Adrenal gland (tissue), 19 donors: ENCODE measurements at places on chromosomes 5 and 9. TPM values are rescaled to one million over a fixed set of nuclear protein-coding genes. Genes with fewer than 3 reads are reported as not detected.

The PCDHGB2 gene
- total RNA-seq = 1.6 TPM

The ANKRD20A1 gene
- total RNA-seq = 0.49 TPM

The PCDHB11 gene
- total RNA-seq = 2.6 TPM

DNA sequence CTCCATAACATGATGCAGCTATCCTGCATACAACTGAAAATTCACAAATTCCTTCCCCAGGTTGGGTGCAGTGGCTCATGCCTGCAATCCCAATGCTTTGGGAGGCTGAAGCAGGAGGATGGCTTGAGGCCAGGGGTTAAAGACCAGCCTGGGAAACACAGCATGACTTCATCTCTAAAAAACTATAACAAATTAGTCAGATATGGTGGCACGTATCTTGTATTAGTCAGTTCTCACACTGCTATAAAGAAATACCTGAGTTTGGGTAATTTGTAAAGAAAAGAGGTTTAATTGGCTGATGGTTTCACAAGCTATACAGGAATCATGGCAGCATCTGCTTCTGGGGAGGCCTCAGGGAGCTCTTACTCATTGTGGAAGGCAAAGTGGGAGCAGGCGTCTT is 56.4 kb upstream of the DAPK1 start:
- no peaks in the 10 kb centered on the region for H3K4me1 ChIP-seq
- no peaks in the 10 kb centered on the region for H3K27me3 ChIP-seq
- H3K36me3 ChIP-seq = no peaks in the 10 kb centered on the region
- H3K27ac ChIP-seq = no peak overlapping the region
- DNase-seq = no peak

DNA sequence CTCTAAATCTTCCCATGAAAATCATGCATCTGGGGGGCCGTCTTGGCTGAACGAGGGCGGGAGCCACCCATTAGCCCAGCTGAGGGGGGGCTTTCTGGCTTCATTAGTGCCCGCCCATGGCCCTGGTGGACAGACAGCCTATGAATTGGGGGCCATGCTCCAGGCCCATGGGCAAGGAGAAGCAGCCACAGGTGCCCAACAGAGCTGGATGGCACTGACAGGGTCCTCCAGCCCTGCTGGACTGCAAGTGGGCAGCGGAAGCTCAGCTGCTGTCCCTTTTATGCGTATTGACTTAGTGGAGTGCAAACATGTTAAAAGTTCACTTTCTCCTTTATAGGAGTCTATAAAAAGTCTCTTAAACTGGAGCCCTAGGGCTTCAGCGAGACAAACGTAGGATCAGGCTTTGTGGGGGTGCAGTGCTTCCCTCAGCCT is 75.3 kb downstream of the MACROH2A1 start:
- no peaks in the 10 kb centered on the region for H3K27me3 ChIP-seq
- H3K36me3 ChIP-seq = no peaks in the 10 kb centered on the region
- no peak overlapping the region for H3K4me3 ChIP-seq
- no peaks in the 10 kb centered on the region for H3K4me1 ChIP-seq
- DNase-seq = no peak

GRCh38 chr5:138611678-138612218 is 36.5 kb upstream of the HSPA9 start:
- no peaks in the 10 kb centered on the region for H3K27me3 ChIP-seq
- H3K27ac ChIP-seq = no peak overlapping the region

- H3K27ac ChIP-seq = no peak overlapping the region
- H3K36me3 ChIP-seq = no peaks in the 10 kb centered on the region
- no peak overlapping the region for H3K4me3 ChIP-seq
- no peaks in the 10 kb centered on the region for H3K27me3 ChIP-seq
- DNase-seq = no peak
These were observed 131.1 kb upstream of the NR4A3 start for GRCh38 chr9:99690573-99690972.

GRCh38 chr9:119868694-119869093 is 499.5 kb upstream of the BRINP1 start:
- DNase-seq = no peak
- H3K27ac ChIP-seq = no peak overlapping the region
- H3K4me1 ChIP-seq = no peaks in the 10 kb centered on the region
- no peaks in the 10 kb centered on the region for H3K27me3 ChIP-seq

DNA sequence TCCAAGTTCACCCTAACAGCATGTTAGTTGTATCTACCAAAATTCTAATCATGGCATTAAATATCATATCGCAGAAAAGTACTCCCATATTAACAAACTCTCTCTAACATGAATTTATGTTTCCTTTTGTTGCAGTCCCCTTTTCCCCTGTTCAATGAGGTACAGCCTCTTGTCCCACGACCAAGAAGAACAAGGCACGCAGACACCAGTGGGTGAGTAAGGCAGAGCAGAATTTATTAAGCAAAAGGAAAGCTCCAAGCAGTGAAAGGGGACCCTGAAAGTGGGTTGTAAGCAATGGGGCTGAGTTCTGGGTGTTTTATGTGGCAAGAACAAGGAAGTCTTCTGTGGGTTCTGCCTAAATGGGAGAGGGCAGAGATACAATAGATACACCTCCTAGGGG is 183.5 kb downstream of the LURAP1L start:
- no peak for DNase-seq
- H3K4me1 ChIP-seq = no peaks in the 10 kb centered on the region
- H3K27me3 ChIP-seq = no peaks in the 10 kb centered on the region
- H3K36me3 ChIP-seq = no peaks in the 10 kb centered on the region
- H3K4me3 ChIP-seq = no peak overlapping the region

DNA sequence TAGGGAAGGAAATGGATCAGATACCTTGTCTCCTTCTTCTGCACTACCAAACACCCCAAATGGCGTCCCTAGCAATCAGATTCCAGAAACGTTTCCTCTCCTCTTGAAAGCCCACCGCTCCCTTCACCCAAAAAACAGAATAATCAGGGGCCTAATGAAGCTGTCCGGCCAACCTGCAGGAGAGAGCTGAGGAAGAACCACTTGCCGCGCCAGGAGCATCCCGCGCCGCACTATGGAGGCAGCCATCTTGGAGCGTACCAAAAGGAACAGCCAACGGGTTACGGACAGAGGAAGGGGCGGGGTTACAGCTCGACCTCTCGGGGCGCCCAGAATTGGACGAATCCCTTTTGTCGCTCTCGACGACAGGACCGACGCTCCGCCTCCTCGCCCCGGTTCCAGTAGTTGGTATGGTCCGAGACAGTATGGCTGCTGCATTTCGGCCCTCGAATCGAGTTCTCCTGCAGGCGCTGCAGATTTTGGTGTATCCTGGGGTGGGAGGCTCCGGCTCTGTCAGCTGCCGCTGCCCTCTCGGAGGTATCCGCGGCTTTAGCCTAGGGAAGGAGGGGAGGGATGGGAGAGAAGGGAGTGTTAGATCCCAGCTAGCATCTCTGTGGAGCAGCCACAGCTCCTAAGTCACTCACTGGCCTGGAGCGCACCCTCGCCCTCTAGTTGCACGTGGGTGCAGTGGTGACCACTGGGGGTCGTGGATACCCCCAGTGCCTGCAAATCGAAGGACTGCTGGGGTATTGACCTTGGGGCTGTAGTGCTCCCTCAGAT is at the start of the genes MRPS27 and PTCD2:
MRPS27 (minus strand) TSS at position 265 of the 777 bp plus-strand sequence; CDS start at position 246, 19 bp downstream.
PTCD2 (plus strand) TSS at position 398 of the 777 bp plus-strand sequence; CDS start at position 408, 10 bp downstream.
- DNase-seq = peak; percentile 98
- peaks cover 19% of the 10 kb centered on the region for H3K4me1 ChIP-seq
- H3K36me3 ChIP-seq = peaks cover 14% of the 10 kb centered on the region

- H3K27me3 ChIP-seq = no peaks in the 10 kb centered on the region
- H3K36me3 ChIP-seq = no peaks in the 10 kb centered on the region
- peak overlapping the region; percentile 92 for H3K27ac ChIP-seq
- peak; percentile 84 for DNase-seq
- H3K4me1 ChIP-seq = peaks cover 67% of the 10 kb centered on the region
- H3K4me3 ChIP-seq = no peak overlapping the region
These were observed 12.0 kb downstream of the PDGFRB start for GRCh38 chr5:150143350-150144245.

GRCh38 chr5:19018822-19019221 is 969.2 kb downstream of the CDH18 start:
- DNase-seq = peak; percentile 52
- no peak overlapping the region for H3K27ac ChIP-seq

GRCh38 chr5:83721953-83722901 is 1.6 kb upstream of the HAPLN1 start:
- no peak overlapping the region for H3K27ac ChIP-seq
- H3K27me3 ChIP-seq = peaks cover 27% of the 10 kb centered on the region
- peak overlapping the region; percentile 50 for H3K4me3 ChIP-seq
- peak; percentile 59 for DNase-seq
- no peaks in the 10 kb centered on the region for H3K36me3 ChIP-seq

- no peaks in the 10 kb centered on the region for H3K27me3 ChIP-seq
- H3K36me3 ChIP-seq = no peaks in the 10 kb centered on the region
- no peak overlapping the region for H3K27ac ChIP-seq
- DNase-seq = no peak
- H3K4me1 ChIP-seq = no peaks in the 10 kb centered on the region
These were observed 499.2 kb downstream of the BNC2 start for GRCh38 chr9:16371306-16371705.

DNA sequence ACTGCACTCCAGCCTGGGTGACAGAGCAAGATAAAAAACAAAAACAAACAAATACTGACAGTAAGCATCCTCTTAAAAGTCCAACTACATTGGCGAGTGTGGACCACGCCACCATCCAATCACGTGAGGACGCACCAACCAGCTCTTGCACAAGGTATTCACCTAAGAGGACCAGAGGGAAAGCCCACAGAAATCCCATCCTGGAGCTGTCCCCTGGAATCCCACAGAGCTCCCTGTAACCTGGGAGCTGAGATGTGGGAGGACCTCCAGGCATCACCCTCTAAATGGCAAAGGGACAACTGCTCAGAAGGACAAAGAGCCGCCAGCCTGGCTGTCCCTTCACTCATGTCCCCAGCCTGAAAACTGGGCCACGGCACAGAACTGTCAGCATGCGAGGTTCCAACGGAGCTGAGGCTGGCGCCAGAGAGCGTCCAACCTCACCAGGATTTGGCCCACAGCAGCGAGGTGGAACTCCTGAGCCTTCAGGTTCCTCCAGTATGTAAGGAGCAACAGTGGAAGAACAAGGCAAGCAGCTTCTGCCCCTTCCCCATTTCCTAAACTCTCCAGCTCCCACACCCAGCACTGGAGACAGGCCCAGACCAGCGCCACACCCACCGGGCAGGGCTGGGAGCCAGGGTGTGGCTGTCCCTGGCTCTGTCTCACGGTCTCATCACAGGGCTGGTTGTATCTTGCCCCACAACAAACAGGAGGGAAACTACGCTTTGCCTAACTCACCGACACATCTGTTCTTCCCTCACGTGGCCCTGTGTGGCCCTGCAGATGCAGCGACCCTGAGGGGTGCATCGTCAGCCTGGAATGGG is 15.2 kb downstream of the IPPK start:
- H3K27ac ChIP-seq = no peak overlapping the region
- H3K4me3 ChIP-seq = no peak overlapping the region
- H3K36me3 ChIP-seq = peaks cover 24% of the 10 kb centered on the region
- H3K4me1 ChIP-seq = no peaks in the 10 kb centered on the region
- H3K27me3 ChIP-seq = no peaks in the 10 kb centered on the region

GRCh38 chr9:127140842-127141675 is 18.6 kb upstream of the ANGPTL2 start:
- H3K36me3 ChIP-seq = no peaks in the 10 kb centered on the region
- no peaks in the 10 kb centered on the region for H3K27me3 ChIP-seq
- H3K27ac ChIP-seq = no peak overlapping the region
- H3K4me1 ChIP-seq = no peaks in the 10 kb centered on the region

- no peaks in the 10 kb centered on the region for H3K27me3 ChIP-seq
- peaks cover 4% of the 10 kb centered on the region for H3K4me1 ChIP-seq
- no peak for DNase-seq
- H3K36me3 ChIP-seq = no peaks in the 10 kb centered on the region
These were observed 3.5 kb upstream of the BASP1 start for GRCh38 chr5:17213938-17214337.

GRCh38 chr5:66113160-66113559 is 30.9 kb upstream of the SREK1 start:
- no peaks in the 10 kb centered on the region for H3K4me1 ChIP-seq
- no peak for DNase-seq
- no peaks in the 10 kb centered on the region for H3K36me3 ChIP-seq
- H3K4me3 ChIP-seq = no peak overlapping the region

DNA sequence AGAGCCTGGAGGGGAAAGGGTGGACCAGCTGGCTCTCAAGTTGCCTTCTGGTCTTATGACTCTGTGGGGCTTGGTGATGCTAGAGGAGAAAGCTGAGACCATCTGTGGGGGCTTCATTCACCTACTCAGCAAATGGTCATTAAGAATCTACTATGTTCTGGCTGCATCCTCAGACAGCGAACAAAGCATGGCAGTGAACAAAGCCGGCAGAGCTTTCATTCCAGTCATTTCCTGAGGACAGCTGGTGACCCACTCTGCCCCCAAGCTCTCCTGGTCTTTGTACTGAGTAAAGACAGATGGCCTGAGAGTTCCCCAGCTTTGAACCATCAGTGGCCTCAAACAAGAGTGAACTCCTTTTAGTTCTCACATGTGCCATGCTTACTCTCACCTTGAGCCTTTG is 48.0 kb downstream of the FGF1 start:
- no peak overlapping the region for H3K4me3 ChIP-seq
- DNase-seq = no peak
- H3K4me1 ChIP-seq = no peaks in the 10 kb centered on the region
- no peak overlapping the region for H3K27ac ChIP-seq
- H3K27me3 ChIP-seq = no peaks in the 10 kb centered on the region

GRCh38 chr9:78131969-78132700 is 100.5 kb upstream of the GNAQ start:
- no peaks in the 10 kb centered on the region for H3K36me3 ChIP-seq
- DNase-seq = no peak
- H3K27ac ChIP-seq = no peak overlapping the region
- H3K4me1 ChIP-seq = no peaks in the 10 kb centered on the region
- no peak overlapping the region for H3K4me3 ChIP-seq
